ENCODE measurements at places on chromosomes 3 and 15. TPM values are rescaled to one million over a fixed set of nuclear protein-coding genes. Genes with fewer than 3 reads are reported as not detected.
A peak's percentile ranks its signal among the peaks of the same experiment; 100 is the strongest.

DNA sequence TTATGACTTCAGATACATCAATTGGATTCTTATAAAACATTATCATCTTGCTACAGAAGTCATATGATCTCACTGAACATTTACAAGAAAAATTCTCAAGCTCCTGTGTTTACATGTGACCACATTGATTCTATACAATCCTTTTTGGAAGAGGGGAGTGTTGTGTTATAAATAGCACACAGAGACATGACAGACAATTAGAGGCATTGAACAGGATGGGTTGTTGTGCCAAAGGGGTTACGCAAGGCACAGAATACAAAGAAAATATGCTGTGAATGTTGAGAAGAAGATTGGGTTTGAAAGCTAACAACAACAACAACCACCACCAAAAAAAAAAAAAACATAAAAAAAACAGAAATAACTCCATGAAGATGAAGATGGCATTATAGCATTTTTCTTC is 32.5 kb upstream of the TBL1XR1 start:
- no peak for DNase-seq
- no peaks in the 10 kb centered on the region for H3K4me1 ChIP-seq
- H3K4me3 ChIP-seq: no peak overlapping the region
- H3K36me3 ChIP-seq: no peaks in the 10 kb centered on the region

- no peak overlapping the region for H3K27ac ChIP-seq
- no peak overlapping the region for H3K4me3 ChIP-seq
- no peak for DNase-seq
- no peaks in the 10 kb centered on the region for H3K36me3 ChIP-seq
These were observed 24.9 kb downstream of the BLM start for GRCh38 chr15:90742087-90742486.

GRCh38 chr15:101118615-101119014 is 133.2 kb downstream of the CHSY1 start:
- H3K27me3 ChIP-seq: no peaks in the 10 kb centered on the region
- no peaks in the 10 kb centered on the region for H3K36me3 ChIP-seq
- no peak overlapping the region for H3K4me3 ChIP-seq
- H3K4me1 ChIP-seq: peaks cover 45% of the 10 kb centered on the region
- no peak for DNase-seq
- H3K27ac ChIP-seq: no peak overlapping the region

- no peaks in the 10 kb centered on the region for H3K27me3 ChIP-seq
- peak overlapping the region; percentile 24 for H3K4me3 ChIP-seq
- H3K4me1 ChIP-seq: peaks cover 22% of the 10 kb centered on the region
- peaks cover 72% of the 10 kb centered on the region for H3K36me3 ChIP-seq
- H3K27ac ChIP-seq: peak overlapping the region; percentile 83
- DNase-seq: no peak
These were observed 64.8 kb downstream of the BOC start for GRCh38 chr3:113275929-113276750.

DNA sequence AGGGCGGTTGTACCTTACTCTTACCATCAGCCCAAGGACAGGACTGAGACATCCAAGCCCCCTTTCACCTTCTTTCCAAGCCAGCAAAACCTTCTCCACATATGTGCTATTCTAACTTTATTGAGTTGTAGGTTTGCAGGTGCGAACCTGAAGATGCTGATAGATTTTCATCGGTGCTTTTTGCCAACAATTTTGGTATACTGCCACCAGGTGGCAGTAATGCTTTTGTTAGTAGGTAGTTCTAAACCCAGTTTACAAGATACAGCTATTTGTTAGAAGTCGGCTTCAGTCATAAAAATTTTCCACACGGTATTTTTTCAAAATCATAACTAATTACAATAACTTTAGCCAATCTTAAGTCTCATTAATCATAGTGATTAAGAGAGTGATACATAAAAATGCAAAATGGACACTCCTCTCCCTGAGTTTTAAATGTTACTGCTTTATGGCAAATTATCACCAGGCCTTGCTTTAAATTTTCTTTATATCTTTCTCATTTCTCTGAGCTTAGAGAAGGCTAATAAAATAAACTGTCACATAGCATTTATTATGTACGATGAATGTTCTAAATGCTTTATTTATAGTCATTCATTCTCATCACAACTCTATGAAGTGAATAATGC is 636 bp downstream of the TBC1D21 start:
- no peak overlapping the region for H3K27ac ChIP-seq
- H3K36me3 ChIP-seq: no peaks in the 10 kb centered on the region
- no peak overlapping the region for H3K4me3 ChIP-seq
- no peaks in the 10 kb centered on the region for H3K27me3 ChIP-seq

DNA sequence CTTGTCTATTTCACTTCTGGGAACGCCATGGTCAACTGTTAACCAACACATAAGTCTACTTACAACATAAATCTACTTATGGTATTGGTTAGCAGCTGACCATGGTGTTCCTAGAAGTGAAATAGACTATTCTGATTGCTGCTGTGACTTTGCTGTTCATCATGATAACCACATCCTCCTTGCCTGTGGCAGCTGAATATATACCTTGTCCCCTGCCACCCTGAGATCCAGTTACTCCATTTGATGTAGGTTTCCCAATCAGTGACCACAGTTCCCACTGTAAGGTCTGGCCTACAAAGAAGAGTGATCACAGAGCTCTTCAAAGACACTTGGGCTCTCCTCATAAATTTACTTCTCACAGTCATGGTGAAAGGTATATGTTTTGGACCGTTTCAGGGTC is 66.8 kb upstream of the ALDH1A3 start:
- no peaks in the 10 kb centered on the region for H3K27me3 ChIP-seq
- H3K36me3 ChIP-seq: no peaks in the 10 kb centered on the region
- DNase-seq: no peak
- no peak overlapping the region for H3K4me3 ChIP-seq

GRCh38 chr3:31403197-31403596 is 129.5 kb upstream of the STT3B start:
- no peak overlapping the region for H3K27ac ChIP-seq
- no peaks in the 10 kb centered on the region for H3K36me3 ChIP-seq
- no peaks in the 10 kb centered on the region for H3K4me1 ChIP-seq
- no peak overlapping the region for H3K4me3 ChIP-seq

- H3K4me1 ChIP-seq: peaks cover 23% of the 10 kb centered on the region
- H3K36me3 ChIP-seq: no peaks in the 10 kb centered on the region
- no peak for DNase-seq
- no peaks in the 10 kb centered on the region for H3K27me3 ChIP-seq
These were observed 1.7 kb downstream of the B3GNT5 start for GRCh38 chr3:183254487-183255347.

- no peak overlapping the region for H3K27ac ChIP-seq
- no peak for DNase-seq
- no peaks in the 10 kb centered on the region for H3K36me3 ChIP-seq
These were observed 22.5 kb downstream of the PXK start for GRCh38 chr3:58355179-58355578.

DNA sequence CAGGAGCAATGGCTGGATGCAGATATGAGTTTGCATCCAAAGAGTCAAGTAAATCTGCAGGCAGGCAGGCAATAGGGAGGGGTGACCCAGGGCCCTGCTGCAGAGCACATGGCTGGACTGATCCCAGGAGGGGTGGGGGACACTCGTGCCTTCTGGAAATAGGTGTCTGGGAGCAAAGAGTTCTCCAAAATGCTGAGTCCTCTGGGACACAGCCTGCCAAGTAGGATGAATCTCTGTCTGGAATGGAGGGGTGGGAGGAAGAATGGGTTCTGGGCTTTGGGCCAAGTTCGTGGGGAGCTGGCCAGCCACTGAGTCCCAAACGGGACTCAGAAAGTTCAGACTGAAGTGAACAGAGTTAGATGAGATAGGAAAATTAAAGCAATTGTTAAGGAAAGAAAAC is 214.5 kb downstream of the MTHFS start:
- H3K27me3 ChIP-seq: no peaks in the 10 kb centered on the region
- no peaks in the 10 kb centered on the region for H3K4me1 ChIP-seq
- no peaks in the 10 kb centered on the region for H3K36me3 ChIP-seq
- H3K27ac ChIP-seq: no peak overlapping the region

GRCh38 chr15:27218426-27218825 is 247.4 kb downstream of the GABRG3 start:
- no peak overlapping the region for H3K27ac ChIP-seq
- no peaks in the 10 kb centered on the region for H3K27me3 ChIP-seq
- H3K4me3 ChIP-seq: no peak overlapping the region

- H3K4me1 ChIP-seq: peaks cover 67% of the 10 kb centered on the region
- H3K27ac ChIP-seq: no peak overlapping the region
- H3K27me3 ChIP-seq: no peaks in the 10 kb centered on the region
- no peak for DNase-seq
These were observed 436.4 kb downstream of the SHQ1 start for GRCh38 chr3:72411843-72412242.

- no peak overlapping the region for H3K27ac ChIP-seq
- no peaks in the 10 kb centered on the region for H3K36me3 ChIP-seq
- H3K4me1 ChIP-seq: peaks cover 18% of the 10 kb centered on the region
- DNase-seq: no peak
- no peak overlapping the region for H3K4me3 ChIP-seq
These were observed 39.8 kb downstream of the ZFAND6 start for GRCh38 chr15:80099241-80099640.

Gene FOXB1
- total RNA-seq: not detected

Gene IL17RC
- total RNA-seq: 66.3 TPM

GRCh38 chr3:58073301-58074108 is 65.3 kb downstream of the FLNB start:
- no peaks in the 10 kb centered on the region for H3K27me3 ChIP-seq
- peak overlapping the region; percentile 35 for H3K27ac ChIP-seq
- H3K4me1 ChIP-seq: peaks cover 21% of the 10 kb centered on the region
- H3K4me3 ChIP-seq: no peak overlapping the region
- H3K36me3 ChIP-seq: peaks cover 11% of the 10 kb centered on the region

DNA sequence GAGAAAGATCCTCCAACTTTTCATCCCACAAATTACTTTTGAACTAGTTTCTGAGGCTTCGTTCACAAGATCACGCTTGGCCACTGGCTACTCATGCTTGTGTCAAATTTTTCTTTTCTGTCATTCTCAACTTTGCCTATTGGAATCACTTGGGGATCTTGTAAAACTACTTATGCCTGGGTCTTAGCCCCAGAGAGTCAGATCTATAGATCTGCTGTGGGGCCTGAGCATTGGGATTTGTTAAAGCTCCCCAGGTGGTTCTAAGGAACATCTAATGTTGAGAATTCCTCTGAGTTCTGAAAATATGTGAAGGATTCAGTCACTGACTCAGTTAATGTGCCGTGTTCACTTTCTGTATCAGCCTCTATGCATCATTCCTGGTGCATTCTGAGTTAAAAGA is 71.7 kb upstream of the VGLL3 start:
- no peak overlapping the region for H3K4me3 ChIP-seq
- H3K27ac ChIP-seq: no peak overlapping the region
- no peaks in the 10 kb centered on the region for H3K4me1 ChIP-seq
- no peak for DNase-seq

GRCh38 chr3:81920816-81921215 is 159.4 kb upstream of the GBE1 start:
- H3K4me1 ChIP-seq: no peaks in the 10 kb centered on the region
- no peak for DNase-seq
- no peaks in the 10 kb centered on the region for H3K36me3 ChIP-seq
- no peaks in the 10 kb centered on the region for H3K27me3 ChIP-seq
- no peak overlapping the region for H3K4me3 ChIP-seq
- no peak overlapping the region for H3K27ac ChIP-seq

- H3K36me3 ChIP-seq: no peaks in the 10 kb centered on the region
- H3K27me3 ChIP-seq: no peaks in the 10 kb centered on the region
- no peak for DNase-seq
- no peak overlapping the region for H3K4me3 ChIP-seq
- H3K27ac ChIP-seq: no peak overlapping the region
These were observed 59.3 kb downstream of the EBLN2 start for GRCh38 chr3:73120710-73121109.

Data from vagina (tissue), 2 donors.